ENCODE measurements at places on chromosomes 4 and X.

DNA sequence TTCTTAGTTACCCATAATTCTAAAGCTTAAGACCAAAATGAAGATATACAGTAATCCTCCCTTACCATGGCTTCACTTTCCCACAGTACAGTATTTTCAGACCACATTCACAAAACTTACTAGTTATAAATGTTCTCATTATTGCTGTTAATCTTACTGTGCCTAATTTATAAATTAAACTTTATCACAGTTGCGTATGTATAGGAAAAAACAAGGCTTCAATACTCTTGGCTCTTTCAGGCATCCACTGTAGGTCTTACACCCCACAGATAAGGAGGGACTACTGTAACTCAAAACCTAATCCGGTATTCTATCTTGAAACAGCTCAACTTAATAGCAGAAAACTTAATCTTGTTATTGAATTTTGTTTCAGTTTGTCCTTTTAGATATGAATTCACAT is 3.6 kb downstream of the HMGB2 start:
- DNase-seq, result no peak

GRCh38 chrX:55451626-55451989 is 319 bp upstream of the MAGEH1 start:
- DNase-seq, result no peak

DNA sequence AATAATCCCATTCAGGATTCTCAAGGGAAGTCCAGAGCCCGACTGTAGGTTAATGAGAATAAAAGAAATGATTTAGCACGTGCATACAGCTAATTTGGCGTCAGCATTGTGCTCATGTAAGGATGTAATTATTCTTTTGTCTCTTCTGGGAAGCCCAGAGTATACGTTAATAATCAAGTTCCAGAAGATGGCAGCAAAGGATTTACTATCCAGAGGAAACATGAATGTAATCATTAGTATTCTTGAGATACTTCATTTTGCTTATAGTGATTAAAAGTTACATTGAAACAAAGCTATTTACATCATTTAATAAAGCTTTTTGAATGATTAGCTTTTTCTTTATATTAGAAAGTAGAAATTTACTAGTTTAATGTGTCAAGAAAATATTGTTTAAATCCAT is 27.1 kb upstream of the MAP9 start:
- DNase-seq, result peak; percentile 26

GRCh38 chr4:77082886-77083608 is 7.3 kb upstream of the CCNI start:
- no peak for DNase-seq

- DNase-seq, result no peak
These were observed 191.9 kb downstream of the MAB21L2 start for GRCh38 chr4:150773729-150774449.

GRCh38 chr4:8742546-8742945 is 129.1 kb downstream of the HMX1 start:
- DNase-seq, result no peak

DNA sequence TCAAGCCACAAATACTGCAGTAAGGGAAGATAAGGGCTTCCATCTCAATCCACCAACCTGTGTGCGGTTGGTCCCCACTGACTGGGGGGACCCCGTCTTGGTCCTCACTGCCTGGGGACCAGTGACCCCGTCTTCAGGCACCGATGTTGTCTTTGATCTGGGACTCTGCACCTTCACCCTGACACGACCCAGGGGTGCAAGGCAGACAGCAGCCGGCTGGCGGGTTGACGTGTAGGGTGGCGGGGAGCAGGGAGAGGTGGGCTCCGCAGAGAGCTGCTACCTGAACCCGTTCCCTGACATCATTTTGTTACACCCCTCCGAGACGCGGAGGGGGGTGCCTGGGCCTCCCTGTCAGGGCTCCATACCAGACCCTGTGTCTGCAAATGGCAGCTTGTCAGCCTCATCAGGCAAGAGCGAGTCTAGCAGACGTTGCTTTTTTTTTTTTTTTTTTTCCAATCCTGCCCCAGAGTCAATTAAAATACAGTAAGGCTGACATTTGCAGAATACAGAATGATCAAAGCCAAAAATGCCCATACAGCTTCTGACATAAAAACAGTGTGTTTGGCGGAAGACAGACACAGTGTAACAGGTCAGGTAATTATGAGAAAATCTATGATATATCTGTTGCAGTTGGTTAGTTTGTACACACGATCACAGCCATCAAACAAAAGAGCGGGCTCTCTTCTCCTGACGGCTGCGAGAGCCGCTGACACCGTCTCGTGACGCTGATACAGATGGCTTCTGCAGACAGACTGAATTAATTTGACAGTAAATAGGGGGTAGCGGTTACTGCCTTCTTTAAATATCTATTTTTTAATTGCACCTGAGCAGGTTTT is 118.6 kb downstream of the CRLF2 start:
- no peak for DNase-seq

DNA sequence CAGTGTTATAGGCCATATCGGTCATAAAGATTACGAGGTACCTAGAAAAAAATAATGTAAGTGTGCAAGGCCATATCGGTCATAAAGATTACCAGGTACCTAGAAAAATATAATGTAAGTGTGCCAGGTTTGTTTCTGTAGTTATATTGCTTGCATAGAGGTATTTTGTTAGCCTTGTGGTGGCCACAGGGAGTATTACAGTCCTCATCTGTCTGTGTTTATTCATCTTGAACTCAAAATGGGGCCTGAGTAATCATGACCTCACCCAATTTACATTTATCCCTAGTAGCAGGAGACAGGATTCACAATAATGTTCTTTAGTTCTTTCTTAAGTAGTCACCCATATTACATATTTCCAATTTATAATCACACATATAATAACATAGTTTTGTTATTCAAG is 459.7 kb downstream of the MID1IP1 start:
- DNase-seq, result no peak

GRCh38 chr4:109729117-109729717 is 653 bp downstream of the PLA2G12A start:
- peak; percentile 25 for DNase-seq

DNA sequence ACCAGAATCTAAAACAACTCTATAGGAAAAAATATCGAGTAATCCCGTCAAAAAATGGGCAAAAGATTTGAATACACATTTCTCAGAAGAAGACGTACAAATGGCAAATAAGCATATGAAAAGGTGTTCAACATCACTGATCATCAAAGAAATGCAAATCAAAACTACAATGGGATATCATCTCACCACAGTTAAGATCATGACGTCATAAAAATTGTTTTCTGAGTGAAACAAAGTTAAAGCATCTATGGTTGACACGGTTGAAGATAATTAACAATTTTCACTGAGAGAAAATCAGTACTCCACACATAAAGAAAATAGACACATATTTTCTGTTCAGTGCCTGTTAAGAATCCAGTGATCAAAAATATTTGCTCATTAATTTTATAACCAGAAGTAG is 1010.8 kb upstream of the ADGRL3 start:
- DNase-seq, result no peak

- DNase-seq, result no peak
These were observed 230.4 kb upstream of the GALNT7 start for GRCh38 chr4:172938072-172938829.

GRCh38 chrX:44842550-44843317 is 1.1 kb upstream of the DUSP21 start:
- DNase-seq, result no peak

DNA sequence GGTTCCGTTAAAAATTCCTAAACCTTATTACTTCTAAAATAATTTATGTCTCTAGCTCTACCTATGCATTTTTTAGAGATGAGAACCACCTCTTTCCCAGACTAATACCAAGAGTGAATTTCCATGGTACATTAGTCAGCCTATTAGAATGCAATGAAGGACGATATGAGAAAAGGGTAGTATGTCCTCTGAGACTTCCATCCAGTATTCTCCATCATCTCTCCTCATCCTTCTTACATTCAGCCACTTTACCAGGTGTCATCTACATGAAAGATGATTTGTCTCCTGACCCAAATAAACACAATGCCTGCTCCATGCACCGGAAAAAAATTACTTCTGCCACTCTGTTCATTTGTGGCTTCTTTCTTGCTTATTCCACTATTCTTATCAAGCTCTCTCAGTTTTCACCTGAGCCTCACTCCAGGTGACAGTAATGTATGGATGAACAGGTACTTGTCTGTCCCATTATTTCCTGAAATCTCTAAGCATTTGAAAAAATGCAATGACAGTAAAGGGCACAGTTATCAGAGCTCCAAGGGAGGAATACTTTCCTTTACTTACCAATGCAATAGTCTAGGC is 97.9 kb downstream of the MAB21L2 start:
- no peak for DNase-seq

DNA sequence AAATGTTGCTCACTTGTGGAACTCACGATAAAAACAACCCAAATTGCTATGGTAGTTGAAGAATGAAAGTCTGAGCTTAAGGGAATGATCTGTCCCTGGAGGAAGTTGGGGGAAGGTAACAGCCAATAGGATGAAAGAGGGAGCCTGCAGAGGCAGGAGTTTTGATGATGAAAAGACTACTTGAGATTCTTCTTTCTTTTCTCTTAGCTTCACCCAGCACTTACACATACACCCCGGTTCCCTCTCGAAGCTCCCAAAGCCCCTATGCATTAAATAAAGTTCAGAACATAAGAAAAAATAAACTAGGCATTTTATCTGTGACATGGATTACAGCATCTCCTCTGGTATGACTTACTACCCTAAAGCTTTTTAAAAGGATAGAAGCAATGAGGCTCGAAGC is 122.9 kb upstream of the GATB start:
- no peak for DNase-seq

DNA sequence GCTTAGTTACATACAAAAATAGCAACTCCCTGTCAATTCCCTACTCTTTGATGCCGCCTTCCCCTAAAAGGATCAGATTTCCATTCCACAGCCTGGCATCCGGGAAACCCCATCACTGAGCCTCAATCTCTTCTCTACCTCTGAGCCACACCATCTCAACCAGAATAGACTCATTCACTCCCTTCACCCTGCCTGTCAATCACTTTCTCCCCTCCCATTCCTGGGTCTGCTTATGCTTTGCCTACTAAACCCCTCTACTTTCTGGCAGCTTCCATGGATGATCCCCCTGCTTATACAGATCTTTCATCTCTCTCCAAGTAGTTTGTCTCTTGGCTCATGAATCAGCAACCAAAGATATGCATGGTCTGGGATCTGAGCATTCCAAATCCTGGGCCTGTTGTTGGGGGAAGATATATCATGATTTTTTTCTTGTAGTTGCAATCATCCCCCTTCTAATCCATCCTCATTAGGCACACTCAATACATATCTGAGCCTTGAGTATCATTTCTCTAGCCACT is 2.6 kb downstream of the AMER1 start:
- DNase-seq, result no peak

GRCh38 chrX:24253469-24253868 is 60.4 kb downstream of the SUPT20HL2 start:
- DNase-seq, result no peak
